Ecto neural progenitor cell (in vitro differentiated cells): ENCODE measurements at places on chromosomes 4 and X.

- no peak for DNase-seq
These were observed 279.7 kb downstream of the CAMK2D start for GRCh38 chr4:113481820-113482219.

GRCh38 chr4:140790765-140791164 is 34.6 kb upstream of the TBC1D9 start:
- DNase-seq: no peak

- DNase-seq: no peak
These were observed 261.7 kb upstream of the FAM241A start for GRCh38 chr4:111883557-111883999.

DNA sequence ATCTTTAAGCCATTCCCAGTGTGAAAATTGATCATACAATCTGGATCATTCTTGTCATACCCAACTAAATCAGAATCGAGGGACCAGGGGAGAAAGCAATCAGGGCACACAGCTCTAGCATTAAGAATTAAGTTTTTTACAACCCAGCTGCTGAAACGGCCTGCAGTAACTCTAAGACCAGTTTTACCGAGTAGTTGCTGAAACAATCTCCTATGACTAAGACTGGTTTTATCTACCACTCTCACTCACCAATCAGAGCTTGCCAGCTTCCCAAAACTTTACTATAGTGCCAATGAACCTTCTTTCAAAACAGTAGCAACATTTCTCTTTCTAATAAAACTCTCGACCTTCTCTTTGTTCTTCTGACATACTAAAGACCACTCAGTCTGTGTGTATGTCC is 2.8 kb upstream of the SAP30 start:
- DNase-seq: no peak

- no peak for DNase-seq
These were observed 96.1 kb downstream of the AFF1 start for GRCh38 chr4:87030755-87031441.

- DNase-seq: no peak
These were observed 2.4 kb downstream of the RHOH start for GRCh38 chr4:40199179-40199670.

- no peak for DNase-seq
These were observed 501.0 kb downstream of the PPARGC1A start for GRCh38 chr4:23388699-23389395.

GRCh38 chr4:142700531-142700930 is 145.6 kb downstream of the INPP4B start:
- DNase-seq: no peak

DNA sequence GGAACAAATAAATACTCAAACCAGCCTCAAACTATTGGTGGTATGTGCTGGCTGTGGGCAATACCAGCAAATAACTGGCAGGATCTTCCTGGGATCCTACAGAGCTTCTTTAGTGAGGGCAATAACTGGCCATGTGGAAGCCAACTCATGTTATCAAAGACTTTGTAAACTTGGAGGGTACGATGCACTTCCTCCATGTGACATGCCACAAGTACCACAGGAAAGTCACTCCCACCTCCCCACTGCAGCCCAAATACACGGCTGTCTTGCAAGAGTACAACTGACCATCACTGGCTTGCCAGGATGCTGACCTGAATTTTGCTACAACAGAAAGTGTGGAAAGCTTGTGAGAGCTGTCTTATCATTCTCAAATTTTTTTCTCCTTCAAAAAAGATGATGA is 93.3 kb upstream of the MAML3 start:
- no peak for DNase-seq

GRCh38 chr4:183356931-183357675 is 34.9 kb upstream of the CLDN24 start:
- DNase-seq: no peak
